Amygdala (tissue), 56 donors: ENCODE measurements at places on chromosomes 5 and 9.

DNA sequence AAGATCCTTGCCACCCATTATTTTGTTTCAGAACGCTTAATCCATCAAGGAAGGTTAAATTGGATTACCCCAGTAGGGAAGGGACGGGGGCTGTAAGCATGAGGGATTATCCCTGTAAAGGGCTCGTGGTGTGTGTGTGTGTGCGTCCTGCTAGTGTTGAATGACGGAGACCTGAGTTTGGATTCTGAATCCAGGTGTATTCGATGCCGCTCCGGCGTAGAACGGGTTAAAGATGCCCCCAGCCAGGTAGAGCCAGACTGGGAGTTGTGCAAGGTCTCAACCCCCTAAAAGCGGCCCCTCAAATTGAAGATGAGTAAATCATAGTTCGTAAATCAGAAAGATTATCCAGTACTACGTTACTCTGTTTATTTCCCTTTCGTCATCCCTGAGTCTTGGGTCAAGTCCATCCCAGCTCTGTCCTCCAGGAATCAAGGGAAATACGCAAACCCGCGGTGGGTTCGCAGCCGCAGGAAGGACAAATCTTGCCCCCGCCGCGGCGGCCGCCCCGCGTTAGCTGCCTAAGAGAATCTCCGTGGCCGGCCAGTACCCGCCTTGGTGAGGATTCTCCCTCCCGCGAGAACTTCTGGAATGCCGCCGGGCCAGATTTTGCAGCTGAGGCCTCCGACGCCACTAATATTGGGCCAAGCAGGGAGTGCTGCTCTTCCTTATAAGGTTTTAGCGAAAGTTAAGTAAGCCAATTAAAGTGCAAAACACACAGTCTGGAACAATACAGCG is 586 bp upstream of the MTAP start:
- no peak for DNase-seq

DNA sequence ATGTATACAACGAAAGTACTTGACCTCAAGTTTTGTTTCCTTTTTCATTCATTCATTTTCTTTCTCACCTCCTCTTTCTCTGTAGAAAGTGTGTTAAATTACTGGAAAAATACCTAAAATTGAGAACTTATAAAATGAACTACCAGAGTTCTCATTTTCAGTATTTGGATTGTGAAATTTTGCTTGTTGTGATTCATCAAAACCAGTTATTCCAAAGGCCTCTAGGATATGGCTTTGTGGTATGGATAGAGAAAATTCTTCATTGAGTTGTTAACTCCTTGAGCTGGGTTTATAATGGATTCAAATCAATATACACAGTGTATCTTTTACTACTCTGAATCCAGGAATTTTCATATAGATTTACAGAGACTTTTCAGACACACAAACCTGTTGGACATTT is 287.6 kb downstream of the KDM4C start:
- DNase-seq, result no peak

- DNase-seq, result no peak
These were observed 13.6 kb upstream of the FUBP3 start for GRCh38 chr9:130565792-130566191.

DNA sequence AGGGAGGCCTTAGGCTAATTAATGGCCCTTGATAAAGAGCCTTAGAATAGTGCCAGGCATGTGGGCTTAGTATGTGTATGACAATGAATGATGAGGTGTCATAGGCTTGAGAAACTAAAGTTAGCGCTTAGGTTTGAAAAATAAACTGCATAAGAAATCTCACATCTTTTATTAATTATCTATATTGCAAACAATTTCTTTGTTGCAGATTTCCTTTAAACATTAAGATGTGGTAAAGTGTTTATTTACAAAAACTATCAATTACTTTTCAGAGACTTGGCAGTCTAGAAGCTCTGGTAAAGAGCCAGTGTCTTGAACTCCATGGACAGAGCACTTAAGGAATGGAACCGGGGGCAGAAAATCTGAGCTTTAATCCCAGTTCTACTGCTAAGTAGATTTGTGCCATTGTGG is 23.1 kb downstream of the MAP1B start:
- no peak for DNase-seq

GRCh38 chr5:61734001-61734400 is 401.9 kb downstream of the ZSWIM6 start:
- no peak for DNase-seq

- no peak for DNase-seq
These were observed 73.5 kb downstream of the NR6A1 start for GRCh38 chr9:124697326-124698200.

- DNase-seq, result no peak
These were observed 23.7 kb upstream of the TNC start for GRCh38 chr9:115141612-115142011.

DNA sequence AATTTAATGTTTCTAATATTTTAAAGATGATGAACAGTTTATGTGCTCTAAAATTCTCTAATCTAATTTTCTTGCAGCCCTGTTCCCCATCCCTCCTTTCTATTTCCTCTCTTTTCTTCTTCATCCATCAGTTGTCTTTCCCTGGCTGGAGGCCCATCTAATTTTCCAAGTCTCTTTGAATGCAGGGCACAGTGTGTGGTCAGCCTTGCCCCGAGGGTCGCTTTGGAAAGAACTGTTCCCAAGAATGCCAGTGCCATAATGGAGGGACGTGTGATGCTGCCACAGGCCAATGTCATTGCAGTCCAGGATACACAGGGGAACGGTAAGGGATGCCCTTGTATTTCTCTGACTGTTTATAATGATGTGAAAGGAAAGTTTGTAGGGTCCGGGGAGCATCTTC is 111.8 kb downstream of the MEGF10 start:
- no peak for DNase-seq

GRCh38 chr9:134033516-134034214 is 8.4 kb downstream of the BRD3OS start:
- DNase-seq, result no peak

- DNase-seq, result no peak
These were observed 489.3 kb downstream of the TLE4 start for GRCh38 chr9:80061096-80061495.

DNA sequence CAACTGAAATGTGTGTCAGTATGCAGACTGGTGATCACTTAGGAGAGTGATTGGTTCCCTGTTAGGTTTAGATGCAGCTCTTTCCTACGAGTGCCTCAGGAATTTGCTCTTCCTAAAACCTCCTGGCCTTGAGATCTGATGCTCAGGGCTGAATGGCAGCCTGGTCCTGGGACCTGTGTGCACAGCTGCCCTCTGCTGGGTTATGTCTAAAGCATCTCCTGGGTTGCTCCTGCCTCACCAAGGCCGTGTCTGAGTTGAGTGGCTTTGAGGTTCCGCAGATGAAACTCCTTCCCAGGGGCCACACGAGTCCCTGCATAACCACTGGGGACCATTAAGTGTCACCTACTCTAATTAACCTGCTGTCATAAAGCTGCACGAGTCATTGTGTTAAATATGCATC is 59.5 kb downstream of the MVB12B start:
- DNase-seq, result peak; percentile 37

GRCh38 chr5:164335837-164336236 is 830.4 kb downstream of the MAT2B start:
- DNase-seq, result no peak

GRCh38 chr9:136943291-136944211 is 987 bp downstream of the FBXW5 start:
- DNase-seq, result no peak

DNA sequence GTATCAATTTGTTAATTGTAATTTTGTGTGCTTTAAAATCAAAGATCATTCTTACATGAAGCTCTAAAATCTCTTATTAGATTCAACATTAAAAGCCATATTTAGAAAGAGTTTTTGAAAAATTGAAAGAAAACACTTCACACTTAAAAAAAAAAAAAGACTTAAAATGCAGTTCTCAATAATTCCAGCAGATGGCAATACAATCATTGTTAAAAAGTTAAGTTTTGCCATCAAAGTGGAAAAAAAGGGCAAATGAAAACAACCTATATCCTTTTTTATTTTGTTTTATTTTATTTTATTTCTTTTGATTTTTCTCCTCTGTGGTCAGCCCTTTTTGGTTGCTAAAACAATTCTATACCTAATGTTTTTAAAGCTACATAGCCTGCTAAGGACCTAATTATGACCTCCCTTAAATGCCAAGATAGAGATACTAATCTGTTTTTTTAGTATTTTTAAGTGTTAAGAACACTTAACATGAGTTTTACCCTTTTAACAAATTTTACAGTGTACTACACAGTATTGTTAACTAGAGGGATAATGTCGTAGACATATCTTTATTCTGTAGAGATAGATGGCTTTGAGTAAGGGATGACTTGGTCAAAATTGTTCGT is 154.2 kb upstream of the DAB2 start:
- DNase-seq, result no peak

- no peak for DNase-seq
These were observed 9.5 kb downstream of the CAVIN4 start for GRCh38 chr9:100587375-100587774.

DNA sequence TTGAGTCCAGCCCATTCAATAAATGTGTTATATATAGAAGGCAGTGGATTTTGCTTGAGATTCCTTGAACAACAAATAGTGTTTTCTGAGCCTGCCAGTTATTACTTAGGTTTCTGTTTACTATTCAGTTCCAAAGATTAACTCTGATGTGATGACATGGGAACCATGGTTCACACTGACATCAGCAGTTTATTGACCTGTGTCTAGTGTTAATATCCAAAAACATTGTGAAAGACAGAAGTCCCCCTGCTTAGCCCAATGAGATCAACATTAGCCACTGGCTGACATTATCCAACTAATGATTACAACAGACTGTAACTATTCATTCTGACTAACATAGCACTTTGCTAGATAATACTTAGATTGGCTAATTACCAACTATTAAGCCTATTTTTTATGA is 14.9 kb downstream of the APBA1 start:
- DNase-seq, result no peak

- no peak for DNase-seq
These were observed 408.3 kb downstream of the ENC1 start for GRCh38 chr5:74232276-74232675.

- no peak for DNase-seq
These were observed 93.9 kb downstream of the SLC25A46 start for GRCh38 chr5:110832683-110833082.

- no peak for DNase-seq
These were observed 85.8 kb upstream of the DMRT1 start for GRCh38 chr9:755454-756381.

GRCh38 chr9:105535920-105536668 is 21.8 kb upstream of the FKTN start:
- no peak for DNase-seq

- DNase-seq, result no peak
These were observed 30.2 kb upstream of the HOMER1 start for GRCh38 chr5:79544131-79544530.

GRCh38 chr9:114696814-114697544 is 15.0 kb upstream of the TEX48 start:
- DNase-seq, result no peak

GRCh38 chr5:144369006-144369405 is 198.3 kb downstream of the KCTD16 start:
- DNase-seq, result no peak

DNA sequence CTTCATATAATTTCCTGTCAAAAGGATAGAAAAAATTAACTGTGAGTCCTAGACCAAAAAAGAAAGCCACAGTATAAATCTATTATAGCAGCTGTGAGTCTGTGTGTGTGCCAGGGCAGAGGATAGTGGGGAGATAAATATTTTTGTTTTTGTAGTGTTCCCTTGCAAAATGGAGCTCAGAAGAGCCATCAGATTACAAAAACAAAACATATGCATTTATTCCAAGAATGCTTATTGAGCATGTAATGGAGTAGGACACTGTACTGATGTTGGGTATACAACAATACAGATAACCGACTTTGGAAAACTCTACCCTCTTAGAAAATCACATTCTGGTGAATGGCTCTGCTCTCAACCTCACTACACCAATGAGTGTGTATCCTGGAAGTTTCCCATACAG is 111.0 kb downstream of the DMAC1 start:
- DNase-seq, result no peak

DNA sequence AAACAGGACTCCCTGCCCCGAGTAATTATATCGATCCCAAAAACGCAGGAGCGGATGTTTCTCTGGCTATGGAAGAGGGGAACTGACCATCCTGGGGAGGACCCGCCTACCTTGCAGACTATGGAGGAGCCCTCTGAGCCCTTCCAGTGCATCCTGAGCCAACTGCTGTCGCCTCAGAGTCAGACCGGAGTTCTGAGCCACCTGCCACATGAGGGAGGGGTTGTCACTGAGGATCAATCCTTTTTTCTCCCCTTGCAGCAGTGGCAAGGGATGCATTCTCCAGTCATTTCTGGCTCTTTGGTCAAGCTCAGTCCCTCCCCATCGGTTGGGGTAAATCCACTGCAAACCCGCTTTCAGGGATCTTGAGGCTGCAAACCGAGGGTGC is 709 bp downstream of the FANCG start:
- DNase-seq, result no peak

GRCh38 chr9:69976152-69976551 is 67.5 kb upstream of the MAMDC2 start:
- no peak for DNase-seq

DNA sequence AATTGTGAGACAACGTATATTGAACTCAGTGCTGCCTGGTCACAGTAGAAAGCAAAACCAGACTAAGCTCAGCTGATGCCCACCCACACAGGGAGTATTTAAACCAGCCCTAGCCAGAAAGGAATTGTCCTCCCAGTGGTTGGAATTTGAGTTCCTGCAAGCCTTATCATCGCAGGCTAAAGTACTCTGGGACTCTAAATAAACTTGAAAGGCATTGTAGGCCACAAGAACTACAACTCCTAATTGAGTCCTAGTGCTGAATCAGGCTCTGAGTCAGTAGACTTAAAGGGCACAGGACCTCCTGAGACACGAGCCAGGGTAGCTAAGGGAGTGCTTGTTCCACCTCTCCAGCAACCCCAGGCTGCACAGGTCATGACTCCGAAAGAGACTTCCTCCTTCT is 171.4 kb downstream of the MCTP1 start:
- DNase-seq, result no peak

DNA sequence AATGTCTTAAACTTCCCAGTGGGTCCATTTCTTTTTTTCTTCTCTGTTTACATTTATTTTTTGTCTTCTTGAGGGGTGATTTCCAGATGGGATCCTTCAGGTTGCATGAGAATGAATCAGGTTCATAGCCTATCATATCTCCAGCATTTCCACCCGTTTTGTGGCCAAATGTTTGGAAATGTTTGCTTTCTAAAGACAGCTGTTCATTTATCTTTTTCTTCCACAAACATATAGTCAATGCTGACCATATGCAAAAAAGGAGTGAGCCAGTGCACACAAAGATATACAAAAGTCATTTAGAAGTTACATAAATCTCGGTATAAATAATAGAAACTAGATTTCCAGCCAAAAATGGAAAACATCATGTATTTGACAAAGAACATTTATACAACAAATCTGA is 71.6 kb upstream of the STC2 start:
- no peak for DNase-seq
